GM20000 (cell line): ENCODE measurements at places on chromosomes 5 and 9.

DNA sequence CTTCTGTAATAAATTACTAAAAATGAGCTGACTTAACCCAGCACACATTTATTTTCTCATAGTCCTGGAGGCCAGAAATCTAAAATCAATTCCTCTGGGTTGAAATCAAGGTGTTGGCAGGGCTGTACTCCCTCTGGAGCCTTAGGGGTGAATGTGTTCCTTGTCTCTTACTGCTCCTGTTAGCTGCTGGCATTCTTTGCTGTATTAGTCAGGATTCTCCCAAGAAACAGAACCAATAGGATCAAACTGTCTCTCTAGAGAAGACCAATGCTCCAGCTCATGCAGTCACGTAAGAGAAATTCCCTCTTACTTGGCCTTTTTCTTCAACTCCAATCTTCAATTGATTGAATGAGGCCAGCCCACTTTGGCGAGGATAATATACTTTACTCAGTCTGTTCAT, 15.3 kb upstream of the CD180 start:
- DNase-seq: no peak

GRCh38 chr5:62708481-62709325, 130.1 kb downstream of the LRRC70 start:
- DNase-seq: no peak

DNA sequence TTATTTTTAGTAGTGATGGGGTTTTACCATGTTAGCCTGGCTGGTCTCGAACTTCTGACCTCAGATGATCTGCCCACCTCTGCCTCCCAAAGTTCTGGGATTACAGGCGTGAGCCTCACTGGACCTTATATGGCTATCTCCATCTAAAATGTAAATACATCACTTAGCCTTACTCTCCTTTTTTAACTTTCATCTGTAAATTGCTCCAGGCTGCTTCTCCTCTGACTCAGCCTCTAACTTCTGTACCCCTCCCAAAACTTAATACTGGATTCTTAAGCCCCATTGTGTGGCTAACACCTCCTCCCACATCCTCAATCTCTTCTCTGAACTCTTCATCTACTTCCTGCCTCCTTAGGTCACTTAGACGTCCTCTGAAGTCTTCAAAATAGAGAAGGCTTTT, 4.0 kb downstream of the SNX30 start:
- peak; percentile 49 for DNase-seq

DNA sequence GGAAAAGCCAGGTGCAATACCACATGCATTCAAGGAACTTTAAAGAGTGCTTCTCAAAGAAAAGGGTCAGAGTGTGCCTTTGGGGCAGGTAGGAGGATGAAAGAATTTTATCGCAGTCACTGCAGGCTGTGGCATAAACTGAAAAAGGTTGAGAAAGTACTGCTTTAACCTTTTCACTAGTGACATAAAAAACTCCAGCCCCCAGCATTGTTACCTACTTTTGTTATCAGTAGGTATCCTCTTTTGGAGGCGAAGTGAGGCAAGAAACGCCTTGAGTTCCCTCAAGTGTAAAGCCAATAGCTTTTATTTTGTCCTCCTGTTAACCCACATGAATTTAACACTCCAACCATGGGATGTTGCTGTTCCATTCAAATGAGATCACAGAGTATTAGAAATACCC, 64.7 kb upstream of the CHD1 start:
- no peak for DNase-seq

- no peak for DNase-seq
Observed at GRCh38 chr5:142688281-142688989, 2.5 kb upstream of the FGF1 start.

DNA sequence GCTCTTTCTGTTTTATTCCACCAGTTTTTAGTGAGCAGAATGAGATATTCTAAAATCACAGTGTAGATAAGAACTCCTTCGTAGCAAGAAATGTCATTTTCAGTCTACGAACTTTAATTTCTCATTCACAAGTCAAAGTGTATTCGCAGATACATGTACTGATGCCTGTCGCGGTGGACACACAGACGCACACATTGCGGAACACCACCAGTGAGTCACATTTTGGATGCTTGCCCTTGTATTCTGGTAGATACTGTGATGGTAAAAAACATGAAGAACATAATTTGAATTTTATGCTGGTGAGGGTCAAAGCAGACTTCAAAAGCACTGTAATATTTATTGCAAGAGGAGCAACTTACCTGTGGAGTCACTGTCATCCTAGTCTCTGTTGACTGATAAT, 4.7 kb upstream of the C9orf57 start:
- DNase-seq: no peak
